A172 (cell line): ENCODE measurements at places on chromosomes 13 and 19.
A peak's percentile ranks its signal among the peaks of the same experiment; 100 is the strongest.

- no peak for DNase-seq
Observed at GRCh38 chr13:95480131-95480545, 72.4 kb upstream of the CLDN10 start.

GRCh38 chr13:36548129-36548528 is 115.8 kb downstream of the CCNA1 start:
- no peak for DNase-seq

DNA sequence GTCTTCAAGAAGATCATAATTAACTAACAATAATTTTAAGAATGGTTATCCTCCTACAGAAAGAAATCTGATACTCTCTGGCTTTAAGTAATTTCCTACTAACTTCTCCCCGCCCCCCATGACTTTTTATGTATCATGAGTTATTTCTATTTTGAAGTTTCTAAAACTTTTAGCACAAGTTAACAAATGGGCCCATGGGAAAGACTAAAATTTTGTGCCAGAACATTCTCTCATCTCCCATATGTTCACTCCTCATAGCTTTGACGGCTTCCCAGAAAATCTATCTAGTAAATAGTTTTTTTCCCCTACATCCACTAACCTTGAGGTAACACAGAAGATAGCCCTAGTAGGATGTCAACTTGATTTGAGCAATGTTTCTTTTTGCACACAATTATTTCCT is 148.3 kb downstream of the POSTN start:
- no peak for DNase-seq

DNA sequence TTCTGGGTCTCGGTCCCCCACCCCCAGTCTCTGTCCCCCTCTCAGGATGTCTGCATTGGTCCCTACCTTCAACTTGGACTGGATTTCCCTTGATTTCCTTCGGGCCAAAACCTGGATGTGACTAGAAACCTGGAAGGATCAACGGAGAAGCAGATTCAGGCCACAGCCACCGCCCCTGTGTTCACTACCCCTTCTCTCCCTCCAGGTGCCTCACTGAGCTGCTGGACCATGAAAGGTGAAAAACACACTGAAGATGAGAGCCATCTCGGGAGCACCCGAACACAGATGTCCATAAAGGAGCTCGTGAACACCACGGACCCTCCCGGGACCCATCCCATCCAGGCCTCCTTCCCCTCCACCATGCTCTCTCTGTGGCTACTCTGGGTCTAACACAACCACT is 5.0 kb downstream of the TEAD2 start:
- no peak for DNase-seq

DNA sequence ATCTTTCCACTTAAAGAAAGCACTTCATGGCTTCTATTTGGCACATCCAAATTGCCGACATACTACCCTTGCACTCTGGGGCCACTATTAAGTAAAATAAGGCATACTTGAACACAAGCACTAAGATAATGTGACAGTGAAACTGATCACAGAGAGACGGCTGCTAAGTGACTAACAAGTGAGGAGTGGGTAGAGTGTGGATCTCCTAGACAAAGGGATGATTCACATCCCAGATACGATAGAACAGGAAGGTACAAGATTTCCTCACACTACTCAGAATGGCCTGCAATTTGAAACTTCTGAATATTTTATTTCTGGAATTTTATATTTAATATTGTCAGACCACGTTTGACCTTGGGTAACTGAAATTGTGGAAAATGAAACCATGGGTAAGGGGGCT is 1721.8 kb upstream of the SPRY2 start:
- peak; percentile 2 for DNase-seq

GRCh38 chr19:18301718-18302111 is 20.3 kb upstream of the JUND start:
- DNase-seq: no peak

DNA sequence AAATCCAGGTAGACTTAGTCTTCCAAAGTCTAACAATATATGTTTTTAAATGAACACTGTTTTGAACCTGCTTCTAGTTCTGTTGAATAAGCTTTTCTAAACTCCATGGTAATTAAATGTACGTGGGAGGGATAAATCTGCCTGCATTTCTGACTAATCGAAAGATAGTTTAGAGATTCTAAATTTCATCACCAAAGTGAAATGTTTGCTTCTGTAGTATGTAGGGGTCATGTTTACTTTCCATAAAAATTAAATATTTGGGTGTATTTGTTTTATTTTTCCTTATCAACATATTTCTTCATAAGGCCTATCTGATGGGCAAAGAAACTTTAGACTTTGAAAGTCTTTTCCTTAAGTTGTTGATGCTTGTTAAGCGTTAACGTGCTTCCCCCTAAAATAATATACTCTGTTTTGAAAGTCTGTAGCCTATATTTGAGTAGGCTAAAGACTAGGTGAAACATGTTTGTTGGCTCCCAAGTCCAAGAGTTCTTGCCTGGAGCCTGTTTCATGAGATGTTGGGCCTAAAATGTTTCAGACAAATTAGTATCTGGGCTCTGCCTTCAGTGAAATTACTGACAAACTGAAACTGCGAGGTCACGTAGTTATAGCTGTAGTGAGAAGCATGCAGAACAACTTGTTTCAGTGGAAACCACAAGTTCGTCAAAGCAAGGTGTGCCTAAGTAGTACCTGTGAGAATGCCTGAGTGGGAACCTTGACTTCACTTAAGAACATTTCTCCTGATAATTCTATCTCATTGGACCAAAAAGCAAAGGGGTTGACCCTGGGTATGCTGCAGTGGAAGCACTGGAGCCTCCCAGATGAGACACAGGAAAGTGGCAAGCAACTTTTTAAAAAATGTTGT is 126.2 kb downstream of the LMO7 start:
- no peak for DNase-seq

DNA sequence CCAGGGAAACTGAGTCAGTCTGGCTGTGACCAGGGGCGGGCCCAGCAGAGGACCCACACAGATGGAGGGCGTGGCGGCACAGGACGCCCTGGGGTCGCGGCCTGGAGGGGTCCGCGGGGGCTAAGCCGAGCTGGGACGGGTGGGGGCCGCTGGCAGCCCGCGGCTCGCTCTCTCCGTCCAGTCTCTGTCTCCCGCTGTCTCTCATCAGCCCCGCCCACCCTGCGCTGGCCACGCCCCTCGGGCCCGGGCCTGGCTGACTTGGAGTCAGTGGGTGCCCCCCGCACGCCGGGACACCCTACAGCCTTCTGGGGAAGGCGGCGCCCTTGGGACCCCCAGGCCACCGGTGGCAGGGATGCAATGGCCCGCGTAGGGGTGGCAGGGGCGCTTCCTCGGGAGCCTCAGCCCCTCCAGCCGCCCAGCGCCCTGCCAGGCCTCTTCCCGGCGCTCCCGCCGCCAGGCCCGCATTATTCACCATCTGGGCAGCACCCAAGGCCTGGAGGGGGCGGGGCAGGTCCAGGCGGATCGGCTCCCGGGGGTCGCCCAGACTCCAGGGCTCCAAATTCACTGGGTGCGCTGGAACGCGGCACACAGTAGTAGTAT is at the start of gene TBXA2R:
Gene TBXA2R (minus strand): TSS at position 186 of the 600 bp plus-strand sequence. CDS start 6,241 bp downstream, outside the sequence.
- DNase-seq: peak; percentile 67

GRCh38 chr19:45117167-45117594 is 24.2 kb downstream of the PPP1R37 start:
- DNase-seq: no peak

DNA sequence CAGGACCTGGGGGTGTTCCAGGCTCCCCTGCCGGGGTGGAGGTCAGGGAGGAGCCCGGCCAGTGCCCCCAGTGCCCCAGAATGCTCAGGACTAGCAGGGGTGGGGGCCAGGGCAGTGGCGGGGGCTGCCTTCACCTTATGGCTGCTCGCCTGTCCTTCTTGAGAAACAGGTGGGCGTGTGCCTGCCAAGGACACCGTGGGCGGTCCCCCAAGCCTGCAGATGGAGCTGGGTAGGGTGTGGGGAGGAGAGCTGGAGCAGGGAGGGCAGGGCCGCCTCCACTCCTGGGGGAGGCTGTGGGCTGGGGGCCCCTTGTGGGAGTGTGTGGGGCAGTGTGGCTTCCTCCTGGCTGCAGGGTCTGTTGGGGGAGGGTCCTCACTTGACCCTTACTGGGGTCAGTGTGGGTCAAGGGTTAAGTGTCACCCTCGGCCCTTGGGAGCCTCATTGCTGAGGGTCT is 160.1 kb downstream of the KDM4B start:
- DNase-seq: peak; percentile 16
